ENCODE measurements at places on chromosomes 13 and 19.

GRCh38 chr19:49679771-49680413 lies 2.8 kb downstream of the PRMT1 start:
- DNase-seq: no peak

DNA sequence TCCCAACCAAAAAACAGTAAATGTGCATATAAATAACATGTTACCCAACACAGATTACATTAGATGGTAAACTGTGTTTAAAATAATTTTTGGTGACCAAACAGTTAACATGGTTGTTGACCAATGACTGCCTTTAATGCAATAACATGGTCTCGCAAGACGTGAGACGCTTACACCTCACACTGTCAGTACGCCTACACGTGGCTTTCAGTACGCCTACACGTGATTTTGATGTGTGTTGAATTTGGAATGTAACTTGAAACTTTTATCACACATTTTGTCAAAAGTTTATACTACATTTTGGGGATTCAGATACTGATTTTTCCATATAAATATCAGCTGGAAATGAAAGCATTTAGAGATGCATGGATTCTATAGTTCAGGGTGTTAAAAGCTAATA lies 32.0 kb downstream of the SLC7A9 start:
- DNase-seq: no peak

DNA sequence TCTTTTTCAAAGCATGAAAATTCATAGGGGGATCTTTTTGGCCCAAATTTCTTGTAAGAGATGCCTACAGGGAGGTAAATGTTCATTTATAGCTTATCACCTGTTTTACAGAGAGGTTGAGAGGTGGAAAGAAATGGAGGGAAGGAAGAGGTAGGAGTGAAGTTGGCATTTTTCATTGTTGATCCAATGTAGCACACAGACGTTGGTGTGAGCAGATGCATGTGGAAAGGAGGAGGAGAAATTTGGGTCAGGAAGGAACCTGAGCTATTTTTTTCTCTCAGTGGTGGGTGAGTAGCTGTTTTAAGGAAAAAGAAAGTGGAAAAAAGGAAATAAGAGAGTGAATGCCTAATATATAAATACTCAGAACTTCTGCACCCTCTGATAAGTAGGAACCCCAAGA lies 9.9 kb upstream of the SMIM17 start:
- DNase-seq: no peak

- no peak for DNase-seq
Measured at GRCh38 chr13:89750371-89750770, 1597.1 kb upstream of the MIR17HG start.

DNA sequence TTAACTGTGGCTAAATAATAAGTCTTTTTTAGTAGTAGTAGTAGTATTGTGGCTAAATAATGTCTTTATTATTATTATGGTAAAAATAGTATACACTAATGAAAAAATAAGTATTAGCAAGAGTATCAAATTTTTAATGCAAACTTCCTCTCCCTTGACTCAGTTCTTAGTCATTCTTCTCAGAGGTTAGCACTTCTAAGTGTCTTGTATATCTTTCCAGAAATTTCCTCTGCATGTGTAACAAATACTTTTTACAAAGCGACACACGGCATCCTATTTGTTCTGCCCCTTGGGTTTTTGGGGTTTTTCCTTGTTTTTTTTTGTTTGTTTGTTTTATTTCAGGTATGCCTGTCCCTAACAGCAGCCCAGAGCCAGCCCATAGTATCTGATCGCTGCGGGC lies 20.9 kb downstream of the SIN3B start:
- DNase-seq: no peak

DNA sequence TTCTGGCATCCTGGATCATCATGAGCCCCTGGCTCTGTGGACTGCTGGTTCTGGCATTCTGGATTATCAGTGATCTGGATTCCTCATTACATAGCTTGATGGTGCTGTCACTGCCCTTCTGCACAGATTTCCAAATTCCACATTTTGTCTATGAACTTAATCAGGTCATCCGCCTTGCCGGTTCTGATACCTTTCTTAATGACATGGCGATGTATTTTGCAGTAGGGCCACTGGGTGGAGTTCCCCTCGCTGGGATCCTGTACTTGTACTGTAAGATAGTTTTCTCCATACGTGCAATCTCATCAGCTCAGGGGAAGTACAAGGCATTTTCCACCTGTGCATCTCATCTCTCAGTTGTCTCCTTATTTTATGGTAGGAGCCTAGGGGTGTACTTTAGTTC lies 24.4 kb upstream of the OR7C2 start:
- no peak for DNase-seq

GRCh38 chr19:35879068-35879467 lies 10.7 kb downstream of the APLP1 start:
- no peak for DNase-seq

DNA sequence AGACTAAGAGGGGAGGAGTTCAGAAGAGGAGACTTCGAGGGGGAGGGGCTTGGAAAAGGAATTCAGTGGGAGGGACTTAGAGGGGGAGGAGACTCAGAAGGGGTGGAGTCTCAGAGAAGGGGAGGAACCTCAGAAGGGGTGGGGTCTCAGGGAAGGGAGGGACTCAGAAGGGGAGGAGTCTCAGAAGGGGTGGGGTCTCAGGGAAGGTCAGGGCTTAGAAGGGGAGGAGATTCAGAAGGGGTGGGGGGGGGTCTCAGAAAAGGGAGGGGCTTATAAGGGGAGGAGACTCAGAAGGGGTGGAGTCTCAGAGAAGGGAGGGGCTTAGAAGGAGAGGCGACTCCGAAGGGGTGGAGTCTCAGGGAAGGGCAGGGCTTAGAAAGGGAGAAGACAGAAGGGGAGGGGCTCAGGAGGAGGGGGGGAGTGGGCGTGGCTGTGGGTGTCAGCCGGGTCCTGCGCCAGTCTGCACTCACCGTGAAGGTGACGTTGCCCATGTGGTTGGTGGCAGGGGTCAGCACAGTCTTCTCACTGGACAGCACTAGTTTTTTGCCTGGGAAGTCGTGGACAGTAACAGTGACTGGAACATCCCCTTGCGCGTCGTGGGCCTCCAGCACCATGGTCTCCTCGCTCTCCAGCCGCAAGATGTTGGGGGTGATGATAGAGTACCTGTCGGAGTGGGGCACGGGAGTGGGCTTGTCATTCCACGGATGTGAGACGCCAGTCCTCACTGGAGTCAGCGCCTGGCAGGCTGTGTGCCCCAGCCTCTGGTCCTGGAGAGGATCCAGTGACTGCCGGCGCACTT lies 1.5 kb downstream of the C3 start:
- DNase-seq: no peak

DNA sequence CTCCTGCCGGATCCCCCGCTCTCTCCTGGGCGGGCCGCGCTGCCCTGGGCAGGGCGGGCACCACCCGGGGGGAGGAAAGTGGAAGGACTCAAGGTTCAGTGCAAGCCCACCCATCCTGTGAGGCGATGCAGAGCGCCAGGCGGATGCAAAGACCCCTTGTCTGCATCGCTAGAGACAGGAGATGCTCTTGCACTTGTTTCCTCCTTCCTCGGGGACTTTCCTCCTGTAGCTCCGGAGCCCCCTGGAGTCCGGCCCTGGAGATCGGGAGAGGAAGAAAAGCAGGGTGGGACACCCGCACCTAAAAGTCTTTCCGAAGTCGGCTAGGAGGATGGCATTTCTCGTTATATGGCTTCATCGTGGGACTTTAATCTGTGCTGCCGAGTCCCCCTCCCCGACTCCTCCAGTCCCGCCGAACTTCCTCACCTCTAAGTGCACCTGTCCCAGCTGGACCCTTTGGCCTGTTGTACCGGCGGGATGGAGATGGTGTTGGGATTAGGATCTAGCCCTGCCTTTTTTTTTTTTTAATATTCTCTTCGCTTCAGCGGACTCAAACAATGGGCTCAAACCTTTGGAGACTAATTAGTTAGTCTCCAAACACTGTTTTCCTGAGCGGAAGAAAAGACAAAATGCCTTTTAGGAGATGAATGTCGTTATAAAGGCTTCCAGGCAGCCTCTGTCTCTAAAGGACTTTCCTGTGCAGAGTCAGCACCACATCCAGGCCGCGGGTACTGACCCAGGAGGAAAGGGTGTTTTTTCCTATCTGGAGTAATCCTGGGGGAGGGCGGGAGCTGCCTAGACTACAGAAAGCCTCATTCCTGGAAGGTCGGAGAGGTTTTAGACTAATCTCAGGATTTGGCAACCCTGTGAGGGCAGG lies 725 bp downstream of the FAM124A start:
- DNase-seq: no peak

DNA sequence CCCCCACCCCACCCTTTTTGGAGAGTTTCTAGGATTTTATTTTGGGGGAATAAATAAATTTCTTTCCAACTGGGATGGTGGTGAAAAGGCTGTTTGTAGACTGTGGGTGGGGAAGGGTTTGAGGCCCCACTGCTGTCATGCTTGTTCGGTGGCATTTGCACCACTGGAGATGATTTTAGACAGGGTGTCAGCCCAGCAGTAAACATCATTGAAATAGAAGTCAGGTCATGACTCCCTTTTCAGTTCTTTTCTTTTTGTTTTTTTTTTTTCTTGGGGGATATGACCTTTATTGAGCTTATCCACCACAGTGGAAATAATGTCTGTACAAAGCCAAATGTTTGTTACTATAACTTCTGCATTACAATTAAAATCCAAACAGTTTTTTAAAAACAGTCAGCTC lies 14.1 kb downstream of the UBAC2 start:
- no peak for DNase-seq

- DNase-seq: no peak
Measured at GRCh38 chr13:90205911-90206310, 1141.6 kb upstream of the MIR17HG start.

DNA sequence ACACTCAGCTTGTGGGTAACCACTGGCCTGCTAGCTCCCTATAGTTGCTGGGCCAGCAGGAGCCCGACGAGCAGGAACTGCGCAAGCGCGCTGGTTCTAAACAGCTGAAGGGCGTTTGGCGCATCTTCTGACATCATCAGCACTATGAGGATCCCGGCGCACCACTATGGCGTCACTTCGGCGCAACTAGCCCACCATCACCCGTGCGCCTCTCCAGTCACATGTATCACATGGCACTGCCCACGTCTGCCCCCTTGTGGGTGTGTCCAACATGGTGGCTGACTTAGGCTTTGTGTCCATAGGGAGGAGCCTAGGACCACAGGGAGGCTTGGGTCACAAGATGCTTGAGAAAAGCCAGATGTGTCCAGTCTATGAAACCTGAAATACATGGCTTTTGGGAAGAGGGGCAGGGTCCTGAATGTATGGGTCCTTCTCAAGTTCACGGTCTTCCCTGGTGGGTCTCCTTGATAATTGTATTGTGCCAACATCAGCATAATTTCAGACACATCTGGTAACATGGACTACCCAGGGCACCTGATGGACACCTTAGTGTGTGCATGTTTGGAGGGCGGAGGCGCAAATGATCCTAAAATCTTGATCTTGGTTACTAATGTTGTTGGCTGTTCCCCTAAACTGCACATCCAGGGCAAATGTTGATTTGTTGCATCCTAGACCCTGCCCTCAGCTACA lies 18.0 kb downstream of the KLK4 start:
- DNase-seq: no peak

DNA sequence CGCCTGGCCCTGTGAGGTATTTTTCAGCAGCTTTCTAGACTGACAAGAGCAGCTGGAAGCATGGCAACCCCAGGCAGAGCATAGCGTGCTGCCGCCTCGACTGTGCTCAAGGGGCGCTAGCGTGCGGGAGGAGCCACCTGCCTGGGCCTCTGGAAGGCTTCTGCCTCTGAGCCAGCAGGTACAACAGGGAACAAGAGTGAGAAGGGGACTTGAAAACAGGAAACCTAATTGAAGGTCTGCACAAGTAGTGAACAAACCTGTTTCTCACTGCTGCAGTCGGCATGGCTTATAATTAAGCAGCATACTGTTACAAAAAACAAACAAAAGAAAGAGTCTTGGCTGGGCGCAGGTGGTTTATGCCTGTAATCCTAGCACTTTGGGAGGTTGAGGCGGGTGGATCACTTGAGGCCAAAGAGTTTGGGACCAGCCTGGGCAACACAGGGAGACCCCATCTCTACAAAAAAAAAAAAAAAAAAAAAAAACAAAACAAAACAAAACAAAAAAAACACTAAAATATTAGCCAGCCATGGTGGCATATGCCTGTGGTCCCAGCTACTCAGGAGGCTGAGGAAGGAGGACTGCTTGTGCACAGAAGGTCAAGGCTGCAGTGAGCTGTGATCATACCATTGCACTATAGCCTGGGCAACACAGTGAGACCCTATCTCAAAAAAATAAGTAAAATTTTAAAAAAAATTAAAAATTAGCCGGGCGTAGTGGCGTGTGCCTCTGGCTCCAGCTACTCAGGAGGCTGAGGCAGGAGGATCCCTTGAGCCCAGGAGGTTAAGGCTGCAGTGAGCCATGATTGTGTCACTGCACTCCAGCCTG lies 12.6 kb upstream of the GARRE1 start:
- no peak for DNase-seq

GRCh38 chr13:110262508-110263291 lies 44.3 kb downstream of the COL4A1 start:
- DNase-seq: no peak

DNA sequence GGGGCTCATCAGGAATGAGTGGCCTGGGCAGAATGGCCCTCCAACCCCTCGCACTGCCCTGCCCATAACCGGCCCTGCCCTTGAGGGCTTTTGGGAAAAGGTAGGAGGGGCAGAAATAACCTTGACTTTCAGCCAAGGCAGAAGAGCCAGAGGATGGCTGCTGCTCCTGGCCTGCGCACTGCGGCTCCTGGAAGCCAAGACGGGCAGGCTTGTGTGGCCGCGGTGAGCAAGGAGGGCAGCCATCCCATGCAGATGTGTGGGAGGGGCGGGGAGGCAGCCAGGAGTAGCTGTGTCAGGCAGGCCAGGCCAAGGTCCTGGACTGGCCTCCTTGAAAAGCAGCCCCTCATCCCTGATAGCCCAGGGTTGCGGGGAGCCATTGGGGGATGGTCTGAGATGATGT lies 57.6 kb upstream of the URI1 start:
- DNase-seq: no peak

GRCh38 chr13:39322836-39323585 lies 280.0 kb downstream of the LHFPL6 start:
- no peak for DNase-seq

DNA sequence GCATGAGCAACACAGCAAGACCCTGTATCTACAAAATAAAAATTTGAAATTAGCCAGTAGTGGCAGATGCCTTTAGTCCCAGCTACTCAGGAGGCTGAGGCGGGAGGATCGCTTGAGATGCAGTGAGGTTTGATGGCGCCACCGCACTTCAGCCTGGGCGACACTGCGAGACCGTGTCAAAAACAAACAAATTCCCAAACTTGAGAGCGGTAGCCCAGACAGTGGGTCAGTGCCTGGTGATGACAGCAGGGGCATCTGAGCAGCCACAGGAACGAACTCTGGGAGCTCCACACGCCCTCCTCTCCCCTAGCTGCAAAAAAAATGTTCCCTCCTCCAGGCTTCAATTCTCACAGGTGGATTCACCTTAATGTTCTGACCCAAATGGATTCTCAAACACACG lies 14.1 kb downstream of the ZNF490 start:
- DNase-seq: no peak

GRCh38 chr13:94239135-94239534 lies 240.3 kb downstream of the DCT start:
- DNase-seq: no peak

- DNase-seq: no peak
Measured at GRCh38 chr19:14542711-14543328, 13.4 kb downstream of the TECR start.

DNA sequence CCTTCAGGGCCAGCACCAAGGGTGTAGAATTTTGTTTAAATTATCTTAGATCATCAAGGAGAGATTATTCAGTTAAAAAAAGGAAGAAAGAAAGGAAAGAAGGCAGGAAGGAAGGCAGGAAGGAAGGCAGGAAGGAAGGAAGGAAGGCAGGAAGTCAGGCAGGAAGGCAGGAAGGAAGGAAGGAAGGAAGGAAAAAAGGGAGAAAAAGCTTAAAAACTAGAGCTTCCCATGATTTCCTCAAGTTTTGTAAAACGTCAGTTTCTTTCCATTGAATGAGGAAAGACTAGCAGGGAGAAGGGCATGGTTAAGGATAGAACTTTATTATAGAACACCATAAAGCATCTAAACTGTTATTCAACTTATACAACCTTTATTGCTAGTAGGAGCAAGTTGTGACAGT lies 2672.0 kb upstream of the PCDH20 start:
- no peak for DNase-seq

Measured in NCI-H187 (cell line).